Neuronal stem cell (in vitro differentiated cells): ENCODE measurements at places on chromosomes 2 and 18.

GRCh38 chr2:234680688-234681619 is 184.1 kb upstream of the ARL4C start:
- no peak for DNase-seq

- no peak for DNase-seq
Measured at GRCh38 chr18:23126376-23127056, 8.8 kb upstream of the CABLES1 start.

DNA sequence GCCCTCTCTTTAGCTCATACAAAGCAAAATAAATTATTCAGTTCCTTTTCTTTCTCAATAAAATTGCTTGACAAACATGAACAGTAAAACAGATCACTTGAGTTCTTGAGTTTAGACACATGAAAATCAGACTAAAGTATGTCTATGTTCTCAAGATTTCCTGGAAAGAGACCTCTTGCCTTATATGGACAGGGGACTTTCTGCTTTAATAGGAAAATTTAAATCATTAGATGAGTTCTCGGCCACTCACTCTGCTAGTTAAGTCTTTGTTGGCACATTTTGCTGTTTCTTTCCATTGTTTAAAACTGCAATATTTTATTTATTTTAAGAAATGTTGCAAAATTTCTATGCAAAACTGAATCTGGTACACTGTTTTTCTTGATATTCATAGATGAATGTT is 207.8 kb downstream of the RND3 start:
- DNase-seq: no peak

DNA sequence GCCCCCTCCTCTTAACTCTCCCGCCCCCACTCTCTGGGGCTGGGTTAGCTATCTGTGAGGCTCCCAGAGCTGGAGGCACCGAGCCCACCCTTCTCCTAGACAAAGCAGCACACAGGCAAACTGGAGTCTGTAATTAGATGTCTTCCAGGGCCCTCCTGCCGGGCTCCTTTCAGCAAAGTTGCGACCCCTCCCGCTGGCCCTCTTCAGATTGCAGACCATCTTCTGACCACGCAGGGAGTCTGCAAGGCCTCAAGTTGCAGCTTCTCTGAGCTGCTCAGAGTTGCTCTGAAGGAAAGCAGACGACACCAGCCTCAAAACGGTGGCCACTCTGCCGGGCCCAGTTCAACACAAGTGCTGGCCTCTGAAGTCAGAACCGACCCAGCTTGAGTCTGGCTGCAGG is 228.4 kb upstream of the COPS8 start:
- DNase-seq: peak; percentile 41

- no peak for DNase-seq
Measured at GRCh38 chr2:206955253-206955652, 15.9 kb downstream of the CPO start.

GRCh38 chr2:238689871-238690389 is 158.0 kb upstream of the TWIST2 start:
- no peak for DNase-seq

DNA sequence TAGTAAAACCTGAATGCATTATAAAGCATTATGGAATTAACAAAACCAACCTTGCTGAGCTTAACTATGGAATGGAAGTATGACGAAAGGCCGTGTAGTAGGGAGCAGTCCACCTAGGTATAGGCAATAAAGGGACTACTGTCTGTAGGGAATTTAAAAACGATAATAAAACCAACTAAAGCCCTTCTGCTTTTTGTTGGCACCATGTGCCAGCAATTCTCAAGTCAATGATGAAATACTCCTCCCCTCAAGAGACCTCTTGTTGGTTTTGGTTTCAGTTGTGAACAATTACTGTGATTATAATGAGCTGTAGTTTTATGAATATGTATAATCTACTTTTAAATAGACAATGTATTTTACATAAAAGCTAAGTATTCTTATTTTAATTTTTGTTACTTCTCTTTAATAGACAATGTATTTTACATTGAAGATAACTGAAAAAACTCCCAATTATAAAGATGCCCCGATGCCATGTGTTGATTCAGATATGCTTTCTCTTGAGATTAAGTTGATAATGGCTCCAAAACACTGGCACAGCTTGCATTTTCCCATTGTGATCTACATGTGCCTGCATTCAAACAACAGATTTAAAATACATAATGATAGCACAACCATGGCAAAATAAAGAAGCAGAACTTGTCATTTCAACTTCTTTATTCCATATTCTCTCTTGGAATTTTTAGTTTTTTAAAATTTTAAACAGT is 55.5 kb upstream of the ZDBF2 start:
- no peak for DNase-seq

- no peak for DNase-seq
Measured at GRCh38 chr2:216551234-216552068, 52.8 kb downstream of the RPL37A start.

- DNase-seq: no peak
Measured at GRCh38 chr18:23244401-23244800, 109.1 kb downstream of the CABLES1 start.

GRCh38 chr2:168956392-168956791 is 55.3 kb downstream of the G6PC2 start:
- DNase-seq: no peak

DNA sequence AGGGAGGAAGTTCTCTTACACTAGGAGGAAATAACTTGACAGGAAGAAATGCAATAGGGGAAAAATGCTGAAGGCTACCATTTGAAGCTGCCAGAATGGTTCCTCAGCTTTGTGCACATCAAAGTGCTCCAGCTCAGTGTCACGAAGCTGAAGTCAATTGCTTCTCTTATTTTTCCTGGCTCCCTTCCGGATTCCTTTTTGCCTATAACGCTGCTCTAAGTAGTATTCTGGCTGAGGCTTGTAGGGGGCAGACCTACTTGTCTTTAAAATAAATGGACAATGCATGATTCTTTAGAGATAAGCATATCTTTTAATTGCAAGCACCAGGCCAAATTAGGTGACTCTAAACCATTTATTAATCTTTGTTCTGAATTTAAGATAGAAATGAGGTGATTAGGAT is 60.3 kb upstream of the SCN1A start:
- DNase-seq: no peak

DNA sequence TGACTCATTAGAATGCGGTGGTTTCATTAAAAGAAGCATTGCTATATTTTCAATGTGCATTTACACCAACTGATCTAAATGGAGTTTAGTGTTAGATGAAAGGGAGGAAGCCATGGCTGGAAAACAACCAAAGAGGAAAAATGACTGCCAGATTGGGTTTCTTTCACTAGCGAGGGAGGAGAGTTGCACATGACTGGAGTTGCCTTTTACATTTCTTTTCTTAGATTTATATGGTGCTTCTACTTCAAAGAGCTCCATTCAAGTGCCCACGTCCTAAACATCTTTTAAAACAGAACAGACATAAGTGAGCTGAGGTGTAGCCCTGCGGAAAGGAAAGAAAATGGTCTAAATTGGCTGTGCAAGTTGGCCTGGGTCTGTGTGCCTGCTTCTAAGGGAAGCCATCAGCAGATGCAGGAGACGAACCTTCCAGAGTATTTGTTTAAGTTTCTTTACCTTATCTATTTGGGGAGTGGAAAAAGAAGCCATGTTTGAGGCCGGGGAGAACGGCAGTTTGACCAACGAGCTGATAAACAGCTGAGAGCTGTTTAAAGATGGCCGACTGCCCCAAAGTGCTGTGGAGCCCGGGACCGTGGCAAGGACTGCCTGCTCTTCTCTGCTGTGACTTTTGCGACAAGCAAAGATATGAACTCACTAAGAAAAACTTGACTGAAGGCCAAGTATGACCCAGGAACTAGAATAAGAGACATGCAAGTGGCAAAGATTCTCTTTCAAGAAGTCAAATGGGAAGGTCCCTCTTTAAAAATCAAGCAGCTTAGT is 327.0 kb downstream of the ZNF516 start:
- no peak for DNase-seq

GRCh38 chr2:224971214-224971613 is 71.1 kb downstream of the DOCK10 start:
- DNase-seq: no peak

GRCh38 chr18:42976869-42977590 is 138.5 kb downstream of the RIT2 start:
- DNase-seq: no peak

DNA sequence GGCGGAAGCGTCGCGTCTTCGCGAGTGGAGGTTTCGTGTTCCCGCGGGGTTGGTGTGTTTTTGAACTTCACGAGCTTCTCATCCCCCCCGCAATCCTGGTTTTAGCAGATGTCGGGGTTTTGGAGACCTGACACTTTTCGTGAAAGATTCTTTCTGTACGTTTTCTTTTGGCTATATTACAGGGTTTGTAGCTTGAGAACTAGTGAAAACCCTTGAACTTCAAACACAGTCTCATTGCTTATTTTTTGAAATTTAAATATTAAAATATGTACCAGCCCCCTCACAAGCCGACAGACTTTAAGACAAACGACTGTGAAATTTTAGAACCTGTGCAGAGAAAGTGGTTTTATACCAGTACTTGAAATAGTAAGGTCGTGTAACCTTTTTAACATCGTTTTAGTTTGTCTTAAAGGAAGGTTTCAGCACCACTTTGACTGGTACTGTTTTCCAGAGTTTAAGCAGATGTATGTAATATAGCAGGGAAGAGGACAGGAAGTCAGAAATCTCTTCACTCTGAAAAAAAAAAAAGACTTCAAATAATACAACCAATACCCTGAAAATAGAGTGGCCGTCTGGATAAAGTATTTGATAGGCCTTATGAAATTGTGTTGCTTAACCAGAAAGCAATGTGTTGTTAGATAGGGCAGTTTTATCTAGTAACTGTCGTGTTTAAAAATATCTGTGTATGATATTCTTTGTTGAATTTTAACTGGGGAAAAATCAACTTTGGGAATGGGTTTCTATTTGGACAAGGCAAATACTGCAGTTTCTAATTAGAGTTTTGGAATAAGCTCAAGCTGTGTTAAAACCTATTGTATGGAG is 1.4 kb downstream of the SPATS2L start:
- no peak for DNase-seq

DNA sequence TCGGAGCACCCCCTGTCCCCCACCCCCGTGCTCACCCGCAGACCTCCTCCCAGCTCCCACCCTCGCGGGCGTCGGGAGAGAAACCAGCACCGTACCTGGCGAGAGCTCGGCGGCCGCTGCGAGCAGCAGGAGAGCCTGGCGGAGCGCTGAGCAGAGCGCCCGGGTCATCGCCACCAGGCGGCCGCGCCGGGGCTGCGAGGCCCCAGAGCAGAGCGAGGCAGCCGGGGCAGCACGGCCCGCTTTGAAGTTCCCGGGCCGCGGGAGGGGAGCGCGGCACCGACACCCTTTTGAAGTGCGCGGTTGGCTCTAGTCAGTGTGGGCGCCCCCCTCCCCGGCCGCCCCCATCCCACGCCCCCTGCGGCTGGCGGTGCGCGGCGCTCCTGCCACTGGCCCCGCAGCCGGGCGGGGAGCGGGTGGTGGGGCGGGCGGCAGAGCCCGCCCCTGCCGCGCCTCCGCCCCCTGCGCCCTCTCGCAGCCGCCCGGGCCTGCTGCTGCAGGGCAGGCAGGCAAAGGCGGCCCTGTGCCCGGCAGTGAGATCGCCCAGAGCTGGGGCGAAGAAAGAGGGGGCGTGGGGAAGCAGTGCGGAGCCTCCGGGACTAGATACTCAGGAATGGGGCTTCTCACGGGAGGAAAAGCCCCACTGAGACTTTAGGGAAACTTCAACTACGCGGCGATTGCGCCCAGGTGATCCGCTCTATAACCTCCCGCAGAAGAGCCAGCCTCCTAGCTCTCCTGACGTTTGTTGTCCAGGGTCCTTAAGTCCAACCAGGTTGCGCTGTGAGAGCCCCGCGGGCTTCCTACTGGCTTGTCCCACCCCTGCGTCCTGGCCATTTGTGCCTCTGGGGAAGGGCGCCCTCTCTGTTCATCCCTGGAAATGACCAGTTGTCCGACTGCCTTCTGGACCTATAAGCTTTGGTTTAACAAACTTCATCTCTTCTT is at the start of gene ACVR1C:
Gene ACVR1C, minus strand, starts transcription at position 388 of the 939 bp plus-strand sequence. Its CDS starts 220 bp downstream, at position 168.
- peak; percentile 72 for DNase-seq

GRCh38 chr2:126639276-126639675 is 16.7 kb upstream of the GYPC start:
- DNase-seq: no peak

GRCh38 chr2:96157649-96158553 is 12.7 kb upstream of the DUSP2 start:
- no peak for DNase-seq

DNA sequence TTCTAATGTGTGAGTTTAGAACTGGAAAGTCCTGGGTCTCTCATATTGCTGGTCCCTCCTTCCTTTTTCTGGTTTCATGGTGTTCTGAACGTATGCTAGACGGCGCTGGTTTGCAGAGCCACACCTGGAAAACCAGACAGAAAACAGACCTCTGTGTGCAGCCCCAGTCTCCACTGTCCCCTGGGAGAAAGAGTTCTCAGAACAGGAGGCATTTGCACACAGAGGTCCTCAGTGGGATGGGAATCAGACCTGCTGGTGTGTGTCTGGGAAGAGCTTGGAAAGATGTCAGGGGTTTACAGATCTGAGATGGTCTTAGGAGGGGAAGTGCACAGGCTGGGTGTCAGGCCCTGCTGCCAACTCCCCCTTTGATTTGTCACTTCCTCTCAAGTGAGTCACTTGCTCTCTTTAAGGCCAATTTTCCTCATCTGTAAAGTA is 14.9 kb upstream of the MBP start:
- no peak for DNase-seq

DNA sequence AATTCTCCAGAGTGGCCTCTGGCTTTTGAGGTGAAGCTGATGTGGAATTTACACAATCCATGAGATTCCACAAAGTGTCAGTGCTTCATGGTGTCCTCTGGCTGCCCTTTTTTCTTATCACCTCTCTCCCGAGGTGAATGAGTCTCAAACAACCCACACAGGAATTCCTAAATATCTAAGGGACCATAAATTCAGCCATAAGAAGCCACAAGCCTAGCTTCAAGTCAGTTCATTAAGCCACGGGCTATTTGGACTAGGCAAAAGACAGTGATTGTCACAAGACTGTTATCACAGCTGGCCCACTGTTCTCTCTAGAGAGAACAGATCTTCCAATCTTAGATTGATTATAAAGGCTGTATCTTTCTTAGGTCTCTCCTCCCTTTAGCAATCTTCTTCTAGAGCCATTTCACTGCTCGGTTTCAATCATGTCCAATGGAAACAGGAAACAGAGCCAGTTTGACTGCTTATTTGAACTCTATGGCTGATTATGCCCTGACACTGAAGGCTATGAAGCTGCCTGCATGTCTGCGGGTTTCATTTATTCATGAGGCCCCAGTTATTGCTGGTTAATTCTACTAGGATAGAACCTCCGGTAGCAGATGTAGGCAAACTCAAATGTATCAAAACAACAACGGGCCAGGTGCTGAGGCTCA is 4.1 kb downstream of the NEMP2 start:
- DNase-seq: no peak

DNA sequence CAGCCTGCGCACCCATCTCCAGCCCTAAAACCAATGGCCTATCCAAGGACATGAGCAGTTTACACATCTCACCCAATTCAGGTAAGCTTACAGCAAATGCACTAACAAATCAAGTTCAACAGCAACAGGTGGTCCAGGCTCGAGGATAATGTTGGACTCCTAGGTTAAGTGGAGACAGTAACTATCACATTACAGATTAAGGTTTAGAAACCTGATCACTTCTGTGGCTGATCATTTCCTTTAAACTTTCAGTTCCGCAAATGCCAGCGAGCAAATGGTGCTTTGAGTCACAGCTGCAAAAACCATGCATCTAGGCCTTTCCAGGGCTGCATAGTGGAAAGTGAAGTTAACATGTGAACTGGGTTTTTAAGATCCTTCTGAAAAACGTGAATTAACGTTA is 259.4 kb downstream of the GBX2 start:
- no peak for DNase-seq
